ENCODE measurements at places on chromosomes 1 and 21. TPM values are rescaled to one million over a fixed set of nuclear protein-coding genes. Genes with fewer than 3 reads are reported as not detected.

DNA sequence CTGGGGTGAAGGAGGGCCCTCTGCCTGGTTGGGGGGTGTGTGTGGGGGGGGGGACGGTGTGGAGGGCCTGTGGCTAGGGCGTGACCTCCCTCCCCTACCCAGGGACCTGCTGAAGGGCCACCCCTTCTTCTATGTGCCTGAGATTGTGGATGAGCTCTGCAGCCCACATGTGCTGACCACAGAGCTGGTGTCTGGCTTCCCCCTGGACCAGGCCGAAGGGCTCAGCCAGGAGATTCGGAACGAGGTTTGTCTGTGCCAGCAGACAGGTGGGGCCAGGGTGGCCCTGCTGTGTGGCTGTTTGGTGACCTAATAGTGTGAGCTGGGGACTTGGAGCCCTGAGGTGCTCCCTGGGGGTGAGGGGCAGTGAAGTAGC, 43.9 kb downstream of the COQ8A start:
- no peak for DNase-seq

DNA sequence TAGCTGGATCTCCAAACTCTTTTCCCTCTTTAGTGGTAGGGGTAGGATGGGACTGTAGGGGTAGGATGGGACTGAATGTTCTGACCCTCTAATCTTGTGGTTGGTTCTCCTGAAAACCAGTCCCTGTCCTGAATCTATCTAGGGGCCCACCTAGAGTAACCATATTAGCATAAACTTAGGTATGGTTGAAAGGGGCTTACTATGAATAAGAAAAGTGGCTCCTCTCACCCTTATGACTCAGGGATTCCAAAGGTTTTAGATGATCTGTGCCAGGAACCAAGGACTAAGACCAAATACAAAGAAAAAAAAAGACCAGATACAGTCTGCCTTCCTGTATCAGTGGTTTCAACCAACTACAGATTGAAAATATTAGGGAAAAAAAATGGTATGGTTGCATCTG, 28.9 kb downstream of the RNF2 start:
- DNase-seq: peak; percentile 47

DNA sequence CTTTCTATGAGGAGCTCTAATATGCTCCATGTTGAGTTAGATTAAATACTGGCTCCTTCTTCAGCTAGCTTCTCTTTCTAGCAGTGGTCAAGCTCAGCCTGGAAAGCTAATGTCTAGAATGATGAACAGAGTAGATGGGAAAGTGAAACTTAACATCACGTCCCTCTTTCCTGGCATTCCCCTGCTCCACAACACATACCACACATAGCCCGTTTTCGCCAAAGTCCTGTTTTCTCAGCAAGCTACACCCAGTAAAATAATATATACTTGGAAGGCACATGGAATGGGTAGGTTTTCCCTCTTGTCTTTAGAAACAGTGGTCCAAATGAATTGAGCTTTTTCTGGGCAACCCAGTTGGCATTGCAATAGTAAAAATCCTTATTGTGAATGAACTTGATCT, 3.8 kb downstream of the KRTAP27-1 start:
- no peak for DNase-seq

GRCh38 chr1:241225741-241226140, 131.3 kb downstream of the RGS7 start:
- DNase-seq: no peak

- DNase-seq: peak; percentile 9
These were observed 31.4 kb upstream of the PCBP3 start for GRCh38 chr21:45611939-45612664.

GRCh38 chr1:162942916-162943559, 82.1 kb upstream of the CCDC190 start:
- DNase-seq: no peak

GRCh38 chr1:200034761-200035396, 7.4 kb downstream of the NR5A2 start:
- DNase-seq: no peak

GRCh38 chr1:186113461-186113860, 261.6 kb downstream of the TPR start:
- no peak for DNase-seq

DNA sequence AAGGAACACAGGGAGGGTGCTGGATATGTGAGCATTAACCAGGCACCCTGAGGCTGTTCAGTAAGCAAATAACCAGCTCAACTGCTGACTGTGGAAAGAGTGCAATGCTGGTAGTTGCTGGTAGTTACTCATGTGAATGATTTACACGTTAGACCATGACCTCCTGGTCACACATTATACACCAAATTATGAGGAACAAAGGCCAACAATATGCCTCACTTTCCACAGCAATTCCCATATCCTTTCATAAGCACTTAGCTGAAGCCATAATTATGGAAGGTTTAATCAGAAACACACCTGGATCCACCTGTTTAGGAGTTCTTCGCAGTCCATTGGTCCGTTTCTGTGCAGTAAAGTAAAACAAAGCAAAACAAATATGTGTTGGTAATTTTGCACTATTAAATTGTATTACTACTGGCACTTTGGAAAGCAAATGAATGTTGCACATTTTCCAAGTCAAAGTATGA, 281.8 kb downstream of the VAV3 start:
- peak; percentile 97 for DNase-seq

- DNase-seq: peak; percentile 27
These were observed 22.6 kb downstream of the ETNK2 start for GRCh38 chr1:204128964-204129896.

GRCh38 chr1:51433269-51433971, 85.6 kb downstream of the EPS15 start:
- DNase-seq: peak; percentile 46

GRCh38 chr1:38558055-38558454, 301.5 kb downstream of the RRAGC start:
- DNase-seq: no peak

DNA sequence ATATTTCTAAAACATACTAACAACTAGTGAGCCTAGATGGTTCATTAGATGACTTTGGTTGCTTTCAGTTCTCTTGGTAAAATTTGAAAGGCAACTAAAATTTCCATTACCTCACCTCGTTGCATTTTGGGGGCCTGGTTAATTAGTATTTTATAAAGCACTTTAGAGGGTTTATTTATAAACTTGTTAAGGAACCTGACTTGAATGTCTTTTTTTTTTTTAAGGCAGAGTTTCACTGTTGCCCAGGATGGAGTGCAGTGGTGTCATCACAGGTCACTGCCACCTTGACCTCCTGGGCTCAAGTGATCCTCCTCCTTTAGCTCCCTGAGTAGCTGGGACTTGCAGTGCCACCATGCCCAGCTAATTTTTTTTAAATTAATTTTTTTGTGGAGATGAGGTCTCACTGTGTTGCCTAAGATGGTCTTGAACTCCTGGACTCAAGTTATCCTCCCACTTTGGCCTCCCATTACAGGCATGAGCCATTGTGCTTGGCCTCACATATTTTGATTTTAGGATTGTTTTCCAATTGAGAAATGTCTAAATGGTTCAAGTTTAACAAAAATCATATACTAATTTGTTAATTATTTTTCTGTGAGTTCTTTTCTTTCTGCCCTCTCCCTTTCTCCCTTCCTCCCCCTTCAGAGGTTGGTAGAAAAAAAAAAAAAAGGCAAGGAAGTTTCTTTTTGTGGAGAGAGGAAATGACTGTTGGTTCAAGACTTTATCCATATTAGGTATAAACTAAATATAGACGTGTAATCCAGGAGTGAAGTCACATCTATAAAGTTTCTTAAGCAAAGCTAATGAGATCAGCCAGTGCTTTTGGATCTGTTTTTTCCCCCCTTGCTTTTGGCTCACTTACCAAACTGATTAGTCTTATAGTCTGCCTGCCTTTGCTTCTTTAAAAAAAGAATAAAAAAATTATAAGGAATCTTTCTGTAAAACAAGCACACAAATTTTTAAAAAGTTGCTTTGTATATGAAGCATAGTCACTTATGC, 24.7 kb downstream of the CLIC4 start:
- DNase-seq: peak; percentile 99

DNA sequence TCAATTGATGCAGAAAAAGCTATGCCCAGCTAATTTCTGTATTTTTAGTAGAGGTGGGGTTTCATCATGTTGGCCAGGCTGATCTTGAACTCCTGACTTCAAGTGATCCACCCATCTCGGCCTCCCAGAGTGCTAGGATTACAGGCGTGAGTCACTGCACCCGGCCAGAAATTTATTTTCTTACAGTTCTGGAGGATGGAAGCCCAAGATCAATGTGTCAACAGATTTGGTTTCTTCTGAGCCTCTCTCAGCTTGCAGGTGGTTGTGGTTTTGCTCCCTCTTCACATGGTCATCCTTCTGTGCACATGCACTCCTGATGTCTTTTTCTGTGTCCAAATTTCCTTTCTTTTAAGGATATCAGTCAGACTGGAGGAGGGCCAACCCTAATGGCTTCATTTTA, 35.6 kb downstream of the SHCBP1L start:
- DNase-seq: no peak

DNA sequence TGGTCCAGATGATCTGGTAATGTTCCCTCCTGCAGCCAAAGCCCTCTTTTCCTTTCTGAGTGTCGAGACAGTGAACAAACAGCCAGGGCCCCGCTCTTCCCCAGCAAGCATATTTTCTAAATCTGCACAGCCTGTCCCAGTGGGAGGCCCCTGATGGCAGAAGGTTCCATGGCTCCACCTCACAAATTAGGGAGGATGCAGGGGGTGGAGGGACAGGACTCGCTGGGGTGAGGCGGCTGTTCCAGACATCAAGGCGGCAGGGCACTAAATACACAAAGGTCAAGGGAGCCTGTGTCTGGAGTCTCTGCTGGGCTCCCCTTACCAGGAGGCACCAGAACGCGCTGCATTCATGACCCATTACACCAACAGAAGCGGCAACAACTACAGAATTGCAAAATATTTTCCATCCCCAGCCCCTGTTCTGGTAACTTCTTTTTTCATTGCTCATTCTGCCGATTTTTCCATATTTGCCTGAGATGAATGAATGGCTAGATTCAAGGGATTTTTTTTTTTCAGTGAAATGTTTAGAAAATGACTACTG, 27.0 kb upstream of the PRELP start:
- no peak for DNase-seq

DNA sequence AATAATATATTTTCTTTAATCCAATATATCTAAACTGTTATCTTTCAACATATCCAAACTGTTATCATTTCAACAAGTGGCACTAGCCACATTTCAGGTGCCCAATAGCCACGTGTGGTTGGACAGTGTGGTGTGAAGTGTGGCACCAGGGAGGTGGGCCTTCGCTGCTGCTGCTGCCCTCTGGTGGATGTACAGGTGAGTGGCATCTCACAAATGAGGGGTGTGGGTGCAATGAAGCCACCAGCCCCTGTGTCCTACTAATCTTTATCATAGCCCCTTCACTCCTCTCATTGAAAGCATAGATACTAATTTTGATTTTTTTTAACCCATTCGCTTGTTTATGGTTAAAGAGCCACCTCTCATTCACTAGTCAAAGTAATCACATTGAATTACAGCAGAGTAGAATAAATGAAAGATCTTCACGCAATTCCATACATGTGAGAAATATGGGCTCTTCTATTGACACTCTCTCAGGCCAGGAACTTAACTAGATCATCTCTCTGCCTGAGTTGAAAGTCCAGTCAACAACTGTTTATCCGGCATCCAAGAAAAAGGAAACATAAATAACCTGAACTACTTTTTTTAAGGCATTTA, 499.2 kb downstream of the OMA1 start:
- DNase-seq: no peak

DNA sequence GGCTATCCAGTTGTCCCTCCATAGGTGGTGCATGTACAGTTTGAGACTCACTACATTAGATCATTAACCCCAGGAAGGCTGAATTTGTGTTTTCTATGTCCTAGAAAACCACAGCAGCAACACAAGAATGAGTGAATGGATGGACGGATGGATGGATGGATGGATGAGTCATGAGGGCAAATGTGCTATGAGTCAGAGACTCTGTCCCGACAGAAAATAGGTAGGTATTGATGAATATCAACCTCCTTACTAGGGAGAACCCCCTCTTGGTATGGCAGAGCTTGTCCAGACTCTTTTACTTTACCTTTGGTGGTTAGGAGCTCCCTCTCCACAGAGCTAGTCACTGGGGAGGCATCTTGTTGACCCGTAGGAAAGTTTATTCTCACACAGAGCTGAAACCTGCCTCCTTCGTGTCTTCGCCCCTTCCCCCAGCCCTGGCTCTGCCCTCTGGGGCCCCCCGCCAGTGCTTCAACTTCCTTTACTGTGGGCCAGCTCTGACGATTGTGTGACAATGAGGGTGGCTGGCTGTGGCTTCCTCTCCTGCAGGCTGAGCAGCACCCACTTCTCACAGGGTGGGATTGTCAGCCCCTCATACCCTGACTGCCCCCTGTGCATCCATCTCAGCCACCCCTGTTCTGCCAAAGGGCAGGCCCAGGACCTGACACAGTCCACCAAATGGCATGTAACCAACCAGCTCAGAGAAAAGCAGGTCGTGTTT, 145.2 kb downstream of the FOXD2 start:
- DNase-seq: peak; percentile 69

DNA sequence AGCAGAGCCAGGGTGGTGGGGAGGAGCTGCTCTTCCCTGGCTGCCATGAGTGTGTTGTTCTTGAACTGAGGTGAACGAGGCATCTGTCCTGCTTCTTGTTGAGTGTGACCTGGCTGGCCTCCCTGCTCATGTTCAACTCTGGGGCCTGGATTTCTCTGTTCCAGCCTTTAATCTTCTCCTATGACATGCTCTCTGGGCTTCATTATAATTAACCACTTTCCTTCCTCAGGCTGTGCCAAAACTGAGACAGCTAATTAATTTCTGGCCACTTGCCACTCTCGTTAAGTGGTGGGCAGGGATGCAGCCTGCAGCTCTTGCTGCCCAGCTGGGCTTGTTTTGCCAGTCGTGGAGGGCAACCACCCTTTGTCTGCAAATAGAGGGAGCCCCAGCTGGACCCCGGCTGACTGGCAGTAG, 23.3 kb downstream of the OPRD1 start:
- DNase-seq: no peak

DNA sequence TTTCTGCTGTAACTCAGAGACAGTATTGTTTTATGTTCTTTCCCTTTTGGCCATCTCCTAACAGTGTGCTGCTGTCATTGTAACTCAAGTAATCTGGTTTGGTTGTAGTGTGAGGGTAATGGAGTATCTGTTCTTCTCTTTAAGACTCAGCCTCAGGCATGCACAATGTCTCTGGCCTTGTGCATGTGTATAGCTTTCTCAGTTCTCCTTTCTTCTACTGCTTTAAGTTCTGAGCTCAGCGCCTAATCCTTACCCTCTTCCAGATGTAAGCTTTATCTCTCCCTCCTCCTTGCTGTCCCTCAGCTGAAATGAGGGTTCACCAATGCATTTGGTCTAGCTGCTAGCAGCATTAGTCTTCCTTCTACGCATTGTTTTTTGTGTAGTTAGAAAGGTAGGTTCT, 1420.4 kb upstream of the PRMT6 start:
- no peak for DNase-seq

GRCh38 chr1:201466492-201466891, 2.5 kb downstream of the PHLDA3 start:
- DNase-seq: peak; percentile 61

Gene CLDN14
- total RNA-seq: 4.0 TPM

Gene TMEM201
- 12.8 TPM for total RNA-seq

Gene LINGO4
- total RNA-seq: not detected

Data from renal cortical epithelial cell (primary cell).